Foreskin melanocyte (primary cell): ENCODE measurements at places on chromosomes 3 and 15.

- DNase-seq, result no peak
Measured at GRCh38 chr15:86275361-86275760, 195.7 kb downstream of the AGBL1 start.

DNA sequence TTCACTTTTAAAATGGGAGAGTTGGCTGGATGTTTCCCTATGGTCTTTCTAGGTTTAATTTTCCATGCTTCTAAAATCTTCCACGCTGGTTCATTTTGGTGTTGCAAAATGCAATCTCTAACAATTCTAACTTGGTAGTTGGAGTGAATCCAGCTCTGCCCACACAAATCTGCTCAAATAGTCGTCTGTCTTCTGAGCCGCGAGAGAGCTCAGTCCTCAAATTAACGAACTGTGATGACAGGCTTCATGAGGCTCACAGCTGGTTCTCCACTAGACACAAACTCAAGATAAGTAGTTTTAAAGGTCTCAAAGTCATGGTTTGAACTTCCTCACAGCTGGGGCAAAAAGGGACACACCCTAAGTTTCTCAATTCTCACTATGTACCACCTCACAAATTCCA is 178.6 kb upstream of the LYSMD4 start:
- DNase-seq, result peak; percentile 44

DNA sequence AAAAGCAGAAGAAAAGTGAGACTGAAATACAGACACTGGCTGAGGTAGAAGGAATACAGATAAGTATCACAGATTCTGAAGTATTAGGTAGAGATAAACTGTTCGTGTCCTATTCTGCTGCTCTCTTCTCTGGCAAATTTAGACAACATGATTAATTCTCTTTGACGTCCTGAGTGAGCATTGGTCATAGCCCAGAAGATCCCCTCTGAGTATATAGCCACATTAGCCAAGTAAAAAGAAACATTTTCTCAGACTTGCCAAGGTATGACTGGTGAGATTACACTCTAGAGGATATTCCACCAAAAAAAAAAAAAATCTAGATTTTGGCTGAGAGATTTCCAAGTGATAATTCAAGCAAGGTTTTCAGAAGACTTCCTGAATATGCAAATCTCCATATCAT is 111.4 kb upstream of the ALCAM start:
- DNase-seq, result no peak

DNA sequence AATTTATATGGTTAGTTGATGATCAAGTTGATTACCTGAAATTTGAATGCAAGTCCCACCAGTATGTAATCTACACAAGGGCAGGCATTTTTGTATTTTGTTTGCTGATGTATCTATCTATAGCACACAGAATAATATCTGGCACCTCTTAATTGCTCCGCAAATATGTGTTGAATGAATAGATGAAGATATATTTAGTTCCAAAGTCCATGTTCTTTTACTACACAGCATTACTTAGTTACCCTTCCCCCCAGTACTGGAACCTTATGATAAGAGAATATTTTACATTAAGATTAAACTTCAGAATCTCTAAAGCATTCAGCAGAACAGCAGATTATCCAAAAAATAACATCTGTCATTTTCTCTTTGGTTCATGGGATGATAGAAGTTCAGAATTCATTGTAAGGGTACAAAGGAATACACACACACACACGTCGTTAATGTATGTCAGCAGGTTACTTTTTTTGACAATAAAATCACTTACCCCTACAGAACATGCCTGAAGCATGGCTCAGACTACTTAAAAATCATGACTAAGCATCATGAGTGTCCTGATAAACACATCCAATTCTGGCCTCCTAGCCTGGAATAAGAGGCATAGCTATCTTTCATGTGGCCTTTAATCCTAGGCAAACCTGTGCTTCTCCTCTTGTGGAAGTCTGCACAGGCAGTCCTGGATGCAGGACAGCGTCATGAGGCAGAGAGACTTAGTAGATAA is 148.9 kb upstream of the TBC1D5 start:
- no peak for DNase-seq

GRCh38 chr3:90011131-90011530 is 903.7 kb downstream of the EPHA3 start:
- DNase-seq, result no peak
